Suppressor macrophage (primary cell): ENCODE measurements at places on chromosomes 5 and 9.

DNA sequence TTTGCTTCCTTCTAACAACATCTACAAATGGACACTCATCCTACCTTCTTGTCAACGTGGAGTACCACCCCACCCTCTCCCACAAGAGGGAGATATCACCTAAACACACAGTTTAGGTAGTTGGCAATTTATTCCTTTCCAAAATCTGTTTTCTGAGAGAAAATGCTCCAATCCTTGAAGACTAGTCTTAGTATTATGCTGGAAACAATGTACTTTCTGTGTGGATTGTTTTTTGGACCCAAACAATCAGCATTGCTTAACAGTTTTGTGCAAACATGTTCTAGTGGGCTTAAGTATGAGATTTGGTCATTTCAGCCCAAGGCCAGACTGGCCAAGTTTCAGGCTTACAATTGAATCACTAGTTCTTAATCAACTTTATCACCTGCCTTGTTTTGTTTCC, 359.1 kb downstream of the ARHGEF28 start:
- no peak for DNase-seq

- no peak for DNase-seq
Measured at GRCh38 chr5:160445132-160445531, 23.5 kb downstream of the PTTG1 start.

DNA sequence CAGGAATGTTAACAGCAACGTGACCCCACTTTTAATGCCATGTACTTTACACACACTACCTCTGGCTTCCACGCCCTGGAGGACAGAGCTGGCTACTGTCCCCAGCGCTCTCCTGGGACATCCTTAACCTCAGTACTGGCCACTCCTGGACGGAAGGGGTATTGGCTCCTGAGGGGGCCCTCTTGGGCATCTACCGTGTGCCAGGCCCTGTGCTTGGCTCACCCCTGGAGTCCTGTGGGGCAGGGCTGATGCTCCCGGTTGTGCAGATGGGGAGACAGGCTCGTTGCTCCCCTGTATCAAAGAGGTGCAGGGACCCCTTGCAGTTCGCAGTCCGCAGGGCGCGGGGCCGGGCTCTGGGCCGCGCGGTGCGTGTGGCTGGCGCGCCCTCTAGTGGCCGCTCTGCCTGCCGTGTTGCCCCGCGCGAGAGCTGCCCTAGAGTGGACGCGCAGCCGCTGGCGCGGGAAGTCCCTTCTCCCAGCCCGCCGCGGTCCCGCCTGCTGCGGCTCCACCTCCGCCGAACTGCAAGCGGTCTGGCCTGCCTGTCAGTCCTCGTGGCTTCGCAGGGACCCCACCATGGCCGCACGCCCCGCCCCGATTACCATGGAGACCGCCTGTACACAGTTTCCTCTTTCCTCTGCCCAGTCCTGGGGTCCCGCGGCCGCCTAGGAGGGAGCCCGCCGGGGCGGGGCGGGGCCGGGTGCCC, at the start of gene WDR38:
Gene WDR38 (plus strand): TSS at position 632 of the 703 bp plus-strand sequence. CDS start 72 bp downstream, outside the sequence.
- peak; percentile 92 for DNase-seq

DNA sequence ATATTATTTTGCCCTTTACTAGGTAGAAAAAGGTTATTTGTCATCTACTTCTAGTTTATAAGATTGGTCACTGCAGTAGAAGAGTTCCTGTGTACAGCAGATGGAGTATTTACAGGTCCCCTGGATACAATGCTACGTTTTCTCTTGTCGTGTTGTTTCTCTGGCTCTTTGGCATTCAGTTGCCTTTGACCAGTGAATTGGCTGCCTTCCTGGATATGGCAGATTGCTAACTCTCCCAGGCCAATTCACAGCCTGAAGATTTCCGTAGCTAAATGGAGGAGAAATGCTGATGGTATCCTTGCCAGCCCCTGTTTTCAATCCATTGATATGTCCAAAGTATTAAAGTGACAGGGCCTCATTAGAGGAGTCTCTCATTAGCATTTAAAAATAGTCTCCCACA, 32.5 kb upstream of the GNAQ start:
- no peak for DNase-seq

- peak; percentile 70 for DNase-seq
Measured at GRCh38 chr5:139075066-139076050, 122.8 kb downstream of the SIL1 start.

- no peak for DNase-seq
Measured at GRCh38 chr9:86945728-86946200, 1.5 kb downstream of the GAS1 start.
